M059J (cell line): ENCODE measurements at places on chromosomes 16 and 17. TPM values are rescaled to one million over a fixed set of nuclear protein-coding genes. Genes with fewer than 3 reads are reported as not detected.

DNA sequence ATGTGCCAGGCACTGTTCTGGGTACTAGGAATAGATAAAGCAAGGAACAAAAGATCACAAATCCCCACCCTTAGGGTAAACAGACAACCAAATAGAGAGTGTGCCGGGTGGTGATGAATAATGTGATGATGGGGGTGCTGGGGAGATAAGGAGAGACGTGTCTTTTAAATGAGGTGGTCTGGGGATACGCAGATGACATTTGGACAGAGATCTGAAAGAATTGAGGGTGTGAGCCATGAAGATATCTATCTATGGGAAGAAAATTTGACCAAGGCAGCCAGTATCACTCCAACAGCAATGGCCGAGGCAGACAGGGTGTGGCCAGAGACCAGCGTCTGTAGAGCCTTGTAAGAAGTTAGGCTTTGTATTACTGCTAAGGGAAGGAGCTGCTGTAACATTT is 165.3 kb downstream of the MRTFB start:
- DNase-seq = no peak

- no peak for DNase-seq
These were observed 34.3 kb downstream of the IL4R start for GRCh38 chr16:27347930-27348685.

- peak; percentile 24 for DNase-seq
These were observed 158.6 kb upstream of the CDH5 start for GRCh38 chr16:66207883-66208265.

- DNase-seq = no peak
These were observed 3.4 kb upstream of the CBX2 start for GRCh38 chr17:79774561-79774975.

DNA sequence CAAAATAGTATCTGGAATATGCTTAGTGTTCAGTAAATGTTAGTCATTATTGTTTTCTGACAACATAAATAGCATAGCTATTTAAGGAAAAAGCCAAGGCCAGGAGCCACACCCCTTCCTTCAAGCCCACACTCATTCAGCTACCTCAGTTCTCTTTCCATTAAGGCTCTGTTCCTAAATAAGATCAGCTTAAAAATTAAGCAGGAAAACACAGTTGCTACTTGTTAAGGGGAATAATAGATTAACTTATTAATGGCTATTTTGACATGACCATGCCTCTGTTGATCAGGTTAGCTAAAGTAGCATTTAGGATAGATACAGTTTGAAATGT is 158.1 kb downstream of the CHD9 start:
- no peak for DNase-seq

- DNase-seq = peak; percentile 60
These were observed 130.8 kb downstream of the XYLT1 start for GRCh38 chr16:17339764-17340541.

DNA sequence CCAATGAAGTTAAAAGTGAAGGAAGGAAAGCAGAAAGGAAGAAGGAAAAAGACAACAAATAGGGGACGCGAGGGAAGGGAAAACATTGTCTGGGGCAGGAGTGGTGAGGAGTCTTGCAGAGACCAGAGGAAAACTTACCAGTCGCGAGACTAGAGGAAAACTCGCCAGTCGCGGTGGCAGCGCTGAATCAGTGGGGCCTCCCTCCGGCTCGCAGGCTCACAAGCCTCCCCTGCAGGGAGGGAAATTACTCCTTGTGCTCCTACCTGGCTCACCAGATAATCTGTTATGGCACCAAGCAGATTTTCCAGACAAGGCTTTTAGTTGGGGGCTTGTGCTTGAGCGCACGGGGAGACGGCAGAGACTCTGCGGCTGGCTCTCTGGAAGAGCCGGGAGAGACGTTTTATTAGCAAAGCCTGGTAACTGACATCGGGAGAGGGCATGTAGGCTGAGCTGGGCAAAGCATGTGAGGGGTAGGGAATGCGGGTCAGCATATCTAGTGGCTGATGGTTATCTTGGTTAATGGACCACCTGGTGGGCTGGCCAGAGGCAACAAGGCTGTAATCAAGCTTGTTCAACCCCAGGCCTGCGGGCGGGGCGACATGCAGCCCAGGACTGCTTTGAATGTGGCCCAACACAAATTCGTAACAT is 37.1 kb downstream of the LCMT1 start:
- no peak for DNase-seq

DNA sequence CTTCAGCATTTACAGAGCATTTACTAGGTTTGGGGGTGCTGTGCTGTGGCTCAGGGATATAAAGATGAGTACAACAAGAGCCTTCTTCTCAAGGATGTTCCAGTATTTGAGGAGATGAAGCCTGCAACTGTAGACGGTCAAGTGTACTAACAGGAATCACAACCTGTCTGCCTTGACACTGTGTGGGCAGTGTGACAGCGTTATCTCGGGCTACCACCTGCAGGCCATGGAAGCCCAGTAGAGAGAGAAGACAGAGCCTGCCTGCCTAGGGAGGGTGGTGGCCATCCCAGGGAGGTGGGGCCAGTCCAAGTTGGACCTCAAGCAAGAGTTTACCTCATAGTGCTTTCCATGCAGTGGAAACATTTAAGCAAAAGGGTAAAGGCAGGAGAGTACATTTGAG is 215.1 kb upstream of the ASIC2 start:
- DNase-seq = no peak

- DNase-seq = no peak
These were observed 96.6 kb downstream of the ENGASE start for GRCh38 chr17:79171188-79171587.

GRCh38 chr16:8293413-8293812 is 296.9 kb downstream of the TMEM114 start:
- DNase-seq = no peak

DNA sequence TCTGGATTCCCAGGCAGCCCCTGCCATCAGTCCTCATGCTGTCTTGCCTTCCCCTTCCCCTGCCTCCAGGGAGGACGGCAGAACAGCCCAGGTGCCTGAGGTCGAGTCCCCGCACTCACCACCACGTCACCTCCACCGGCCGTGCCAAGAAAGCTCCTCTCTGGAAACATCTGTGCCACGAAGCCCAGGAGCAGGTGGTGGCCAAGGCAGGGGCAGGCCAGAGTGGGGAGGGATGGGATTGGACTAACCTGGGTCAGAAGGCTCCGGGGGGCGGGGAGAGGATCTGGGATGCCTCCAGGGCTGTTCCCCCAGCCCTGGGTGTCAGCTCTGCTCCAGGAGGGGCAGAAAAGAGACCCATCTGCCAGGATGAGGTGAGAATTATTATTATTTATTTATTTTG is 7.4 kb upstream of the DPEP1 start:
- DNase-seq = no peak

GRCh38 chr16:17287166-17287800 is 183.5 kb downstream of the XYLT1 start:
- DNase-seq = no peak

The TEX14 gene
- total RNA-seq = not detected in 2 replicates

The HS3ST3A1 gene
- total RNA-seq = 1.8 and 3.6 TPM in 2 replicates

The SLC52A1 gene
- total RNA-seq = 0.32 TPM in 1 of 2 replicates, not detected in the other

The IL21R gene
- 0.15 TPM in 2 replicates for total RNA-seq

The AATK gene
- 0.10 TPM in 1 of 2 replicates, not detected in the other for total RNA-seq

The HDAC5 gene
- 37.8 and 46.0 TPM in 2 replicates for total RNA-seq

The KRTAP1-1 gene
- not detected in 2 replicates for total RNA-seq
